ENCODE measurements at places on chromosomes 4 and X. TPM values are rescaled to one million over a fixed set of nuclear protein-coding genes. Genes with fewer than 3 reads are reported as not detected.

- no peak for DNase-seq
Observed at GRCh38 chr4:99645036-99645435, 12.6 kb downstream of the C4orf54 start.

DNA sequence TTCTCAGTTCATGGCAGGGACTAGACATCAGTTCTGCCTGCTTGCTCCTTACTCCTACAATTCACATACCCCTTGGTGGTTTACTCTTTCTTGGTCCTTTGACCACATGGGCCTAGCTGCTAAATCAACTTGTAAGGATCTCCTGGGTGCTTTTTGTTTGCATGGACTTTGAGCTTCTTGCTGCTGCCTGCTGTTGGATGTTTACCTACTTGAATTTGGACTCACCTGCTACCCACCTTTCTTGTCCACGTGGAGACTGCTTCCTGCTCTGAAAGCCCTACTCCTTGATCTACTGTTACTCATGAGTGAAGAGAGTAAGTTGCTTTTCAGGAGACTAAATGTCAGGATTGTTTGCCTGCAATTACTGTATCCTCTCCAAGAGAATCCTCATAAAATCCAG is 15.2 kb upstream of the ARHGAP24 start:
- DNase-seq = no peak

- DNase-seq = no peak
Observed at GRCh38 chr4:129908117-129908516, 812.2 kb downstream of the C4orf33 start.

DNA sequence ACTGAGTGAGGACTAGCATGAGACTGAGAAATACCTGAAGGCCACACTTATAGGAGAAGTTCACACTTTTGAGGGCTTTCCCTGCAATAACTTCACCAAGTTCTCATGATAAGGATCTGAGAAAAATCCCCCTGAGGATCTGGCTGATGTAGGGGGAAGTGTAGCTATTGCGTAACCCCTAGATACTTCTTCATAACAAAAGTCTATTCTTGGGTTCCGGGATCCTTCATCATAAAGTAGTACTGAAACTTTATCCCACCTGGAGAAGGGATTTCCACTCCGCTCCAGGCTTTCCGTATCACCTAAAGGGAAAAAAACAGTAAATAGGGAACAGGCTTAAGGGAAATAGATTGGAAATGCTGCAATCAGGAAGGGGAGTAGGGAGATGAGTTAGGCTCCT is 13.3 kb downstream of the USP27X start:
- no peak for DNase-seq

DNA sequence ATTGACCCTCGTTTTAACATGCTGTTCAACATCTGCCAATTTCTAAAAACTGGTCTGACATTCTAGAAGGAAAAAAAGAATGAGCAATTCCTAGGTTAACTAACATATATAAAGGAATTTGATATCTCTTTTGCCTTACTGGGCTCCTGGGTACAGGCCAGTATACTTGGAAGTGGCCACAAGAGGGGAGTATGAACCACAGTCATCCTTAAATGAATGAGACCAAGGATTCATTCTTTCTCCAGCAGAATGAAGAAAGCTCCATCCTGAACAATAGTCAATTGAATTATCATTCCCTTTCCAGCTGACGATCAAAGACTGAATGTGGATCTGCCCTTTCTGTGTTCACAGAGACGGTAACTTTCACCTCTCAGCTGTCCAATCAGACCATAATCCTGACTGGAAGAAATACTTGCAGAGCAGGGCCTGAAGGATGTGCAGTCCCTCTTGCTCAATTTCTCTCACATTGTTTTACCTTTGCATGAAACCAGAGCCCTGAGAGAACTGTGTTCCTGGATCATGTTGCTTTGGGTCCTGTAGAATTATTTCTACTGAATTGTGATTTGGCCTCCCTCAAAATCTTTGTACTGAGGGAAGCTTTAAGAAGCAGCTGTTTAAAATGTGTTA is 14.8 kb upstream of the SPARCL1 start:
- peak; percentile 83 for DNase-seq

GRCh38 chr4:78781924-78782323 is 5.8 kb downstream of the BMP2K start:
- no peak for DNase-seq

- DNase-seq = no peak
Observed at GRCh38 chr4:170111085-170111484, 21.3 kb upstream of the AADAT start.

- no peak for DNase-seq
Observed at GRCh38 chr4:185394568-185395237, 1.0 kb downstream of the LRP2BP start.

CLDN22 gene
- not detected for total RNA-seq

CLOCK gene
- 17.7 TPM for total RNA-seq

FHIP1A gene
- 2.7 TPM for total RNA-seq

CRLF2 gene
- 1.1 TPM for total RNA-seq

NAP1L2 gene
- total RNA-seq = 1.2 TPM

EGFL6 gene
- total RNA-seq = not detected

MUC7 gene
- 0.69 TPM for total RNA-seq

PABPC5 gene
- 2.0 TPM for total RNA-seq

Data from SK-MEL-5 (cell line).